ENCODE measurements at places on chromosomes 7 and 10. TPM values are rescaled to one million over a fixed set of nuclear protein-coding genes. Genes with fewer than 3 reads are reported as not detected.
A peak's percentile ranks its signal among the peaks of the same experiment; 100 is the strongest.

Gene ZNF853
- 14.5 TPM for polyA plus RNA-seq

DNA sequence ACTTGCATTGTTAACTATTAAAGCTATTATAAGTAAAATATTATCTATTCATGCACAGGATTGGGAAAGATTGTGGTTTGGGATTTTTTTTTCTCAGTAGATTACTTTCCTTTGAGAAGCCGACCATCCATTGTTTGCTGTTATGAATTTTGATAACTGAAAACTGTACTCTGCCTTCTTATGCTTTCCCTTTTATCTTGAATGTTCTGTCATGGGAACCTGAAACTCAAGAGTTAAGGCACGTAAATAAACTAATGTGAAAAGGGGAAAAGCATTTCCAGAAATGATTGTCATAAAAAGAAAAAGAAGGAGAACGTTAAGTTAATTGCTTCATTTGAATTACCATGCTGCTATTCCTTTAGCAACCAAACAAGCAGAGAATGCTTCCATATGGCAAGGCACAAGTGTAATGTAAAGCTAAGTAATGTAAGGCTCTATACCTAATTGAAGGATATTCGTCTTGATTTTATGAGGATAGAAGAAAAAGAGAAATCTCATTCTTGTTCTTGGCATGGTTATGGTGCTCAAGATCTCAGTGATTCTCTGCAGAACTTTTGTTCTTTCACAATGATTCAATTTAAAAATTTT lies 370.8 kb downstream of the AUTS2 start:
- no peak for DNase-seq

Gene SH2D4B
- polyA plus RNA-seq, result 0.17 TPM

Gene PAX4
- not detected for polyA plus RNA-seq

GRCh38 chr7:31074403-31075085 lies 22.4 kb downstream of the ADCYAP1R1 start:
- no peak for DNase-seq

DNA sequence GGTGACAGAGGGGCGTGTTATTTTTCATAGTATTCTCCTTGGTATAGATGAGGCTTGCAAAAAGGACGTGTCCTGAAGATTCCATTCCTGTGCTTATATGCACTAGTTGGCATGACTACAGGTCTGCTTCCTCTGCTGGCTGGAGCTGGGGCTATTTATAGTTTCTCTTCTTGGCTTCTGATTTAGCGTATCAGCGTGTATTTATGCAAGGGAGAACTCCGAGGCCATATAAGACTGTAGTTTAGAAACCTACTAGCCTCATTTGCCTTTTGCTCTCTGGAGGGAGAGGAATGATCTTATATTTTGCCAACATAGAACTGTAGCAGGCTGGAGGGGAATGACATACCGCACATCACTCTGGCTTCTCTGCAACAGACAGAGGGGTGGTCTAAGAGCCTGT lies 39.7 kb downstream of the CACNB2 start:
- peak; percentile 17 for DNase-seq

GRCh38 chr10:17859492-17860156 lies 50.5 kb downstream of the MRC1 start:
- no peak for DNase-seq

Gene GRID1
- polyA plus RNA-seq, result 1.6 TPM

DNA sequence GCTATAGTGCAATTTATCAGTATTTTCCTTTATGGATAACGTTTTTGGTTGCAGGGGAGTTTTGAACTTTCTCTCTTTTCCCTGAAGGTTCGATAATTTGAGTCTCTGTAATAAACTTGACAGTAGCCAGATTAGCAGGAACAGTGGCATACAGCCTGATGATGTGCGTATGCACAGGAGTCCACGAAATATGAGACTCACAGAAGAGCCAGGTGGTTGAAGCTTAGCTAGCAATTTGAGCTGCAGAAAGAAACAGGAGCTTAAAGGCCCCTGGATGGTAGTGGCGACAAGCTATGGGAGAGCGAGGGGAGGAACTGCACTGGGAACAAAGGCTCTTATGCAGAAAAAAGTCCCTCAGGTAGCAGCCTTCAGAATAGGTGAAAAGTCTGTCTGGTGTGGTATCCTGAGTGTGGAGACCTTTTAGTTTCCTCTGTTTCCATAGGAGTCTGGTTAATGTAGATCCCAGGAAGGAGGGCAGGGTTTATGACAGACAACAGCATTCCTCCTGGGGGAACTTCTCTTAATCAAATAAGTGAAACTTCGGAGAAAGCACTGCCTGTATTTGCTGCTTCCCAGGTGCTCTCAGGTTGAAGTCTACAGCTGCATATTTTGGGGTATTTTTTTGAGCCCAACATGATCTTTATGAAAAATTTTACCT lies 32.7 kb downstream of the FANK1 start:
- DNase-seq, result no peak

- no peak for DNase-seq
These were observed 77.6 kb upstream of the ZMIZ1 start for GRCh38 chr10:78991187-78991586.

GRCh38 chr10:12036073-12036655 lies 6.4 kb downstream of the UPF2 start:
- no peak for DNase-seq

Gene OPN1SW
- polyA plus RNA-seq, result 1.0 TPM

Gene LRRN3
- polyA plus RNA-seq, result 4.0 TPM

DNA sequence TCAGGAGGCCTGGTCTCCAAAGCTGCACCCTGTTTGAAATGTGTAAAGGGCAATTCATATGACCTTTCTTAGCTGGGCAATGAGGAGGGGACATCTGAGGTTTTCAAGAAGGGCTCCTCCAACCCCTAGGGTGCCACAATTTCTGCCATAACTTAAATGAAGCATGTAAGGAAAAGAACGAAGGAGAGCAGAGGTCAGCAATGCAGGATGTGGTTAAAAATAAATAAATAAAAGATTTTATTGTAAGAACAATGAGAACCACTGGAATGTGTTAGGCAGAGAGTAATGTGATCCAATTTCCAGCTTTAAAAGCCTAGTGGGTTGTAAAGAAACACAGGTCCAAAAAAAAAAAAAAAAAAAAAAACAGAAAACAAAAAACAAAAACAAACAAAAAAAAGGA lies 673.1 kb downstream of the TNS3 start:
- DNase-seq, result no peak

DNA sequence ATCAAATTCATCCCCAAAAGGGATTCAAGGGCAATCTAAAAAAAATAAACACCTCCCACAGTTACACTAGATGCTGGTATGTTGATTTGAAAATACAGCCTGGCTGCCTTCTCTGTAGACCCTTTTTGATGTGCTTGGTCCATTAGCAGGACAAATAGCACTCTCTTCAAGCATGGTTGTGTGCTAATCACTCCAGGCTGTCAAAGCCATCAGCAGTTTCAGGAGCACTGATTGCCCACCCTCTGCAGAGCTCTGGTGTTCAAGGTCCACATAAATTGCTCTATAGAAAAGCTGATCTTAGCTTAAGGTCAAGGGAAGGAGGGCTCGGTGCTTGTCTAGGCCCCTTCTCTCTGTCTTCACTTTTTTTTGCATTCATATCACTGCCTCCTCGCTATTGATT lies 35.4 kb downstream of the PRR15 start:
- DNase-seq, result no peak

Gene XRCC2
- 10.2 TPM for polyA plus RNA-seq

DNA sequence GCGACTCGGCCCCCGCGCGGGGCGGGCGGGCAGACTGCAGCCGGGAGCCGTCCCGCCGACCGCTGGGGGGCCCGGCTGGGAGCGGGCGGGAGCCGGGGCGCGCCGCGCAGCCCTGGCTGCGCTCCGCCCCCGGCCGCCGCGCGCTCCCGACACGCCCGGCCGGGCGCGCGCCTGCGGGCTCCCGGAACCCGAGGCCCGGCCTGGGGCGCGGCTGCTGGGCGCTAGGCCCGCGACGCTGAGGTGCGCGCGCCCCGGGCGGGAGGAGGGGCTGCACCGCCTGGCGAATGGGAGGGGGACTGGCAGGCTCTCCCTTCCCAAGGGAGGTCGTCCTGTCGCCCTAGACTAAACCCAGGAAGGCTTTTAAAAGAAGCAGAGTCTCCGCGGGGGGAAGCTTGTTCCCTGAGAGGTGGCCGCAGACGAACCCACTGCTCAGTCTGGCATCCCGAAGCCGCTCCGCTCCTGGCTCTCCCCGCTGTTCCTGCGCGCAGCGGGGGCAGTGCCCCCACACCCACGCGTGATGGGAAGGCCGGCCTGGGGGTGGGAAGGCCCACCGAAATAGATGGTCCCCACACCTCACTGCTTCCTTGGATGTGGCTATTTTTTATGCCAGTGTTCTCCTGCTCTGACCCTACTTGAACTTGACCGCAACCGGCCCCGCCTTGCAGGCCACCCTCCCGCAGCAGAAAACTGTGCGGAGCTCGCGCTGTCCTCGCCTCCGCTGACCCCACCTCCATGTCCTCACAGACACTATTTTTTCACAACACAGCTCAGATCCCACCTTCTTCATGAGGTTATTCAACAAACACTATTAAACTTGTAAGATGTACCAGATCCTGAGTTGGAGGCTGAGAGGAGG lies at the start of gene VOPP1:
VOPP1 (minus strand) TSS at position 125 of the 856 bp plus-strand sequence. CDS start 178 bp downstream, outside the sequence.
- DNase-seq, result no peak

Gene CCDC172
- not detected for polyA plus RNA-seq

DNA sequence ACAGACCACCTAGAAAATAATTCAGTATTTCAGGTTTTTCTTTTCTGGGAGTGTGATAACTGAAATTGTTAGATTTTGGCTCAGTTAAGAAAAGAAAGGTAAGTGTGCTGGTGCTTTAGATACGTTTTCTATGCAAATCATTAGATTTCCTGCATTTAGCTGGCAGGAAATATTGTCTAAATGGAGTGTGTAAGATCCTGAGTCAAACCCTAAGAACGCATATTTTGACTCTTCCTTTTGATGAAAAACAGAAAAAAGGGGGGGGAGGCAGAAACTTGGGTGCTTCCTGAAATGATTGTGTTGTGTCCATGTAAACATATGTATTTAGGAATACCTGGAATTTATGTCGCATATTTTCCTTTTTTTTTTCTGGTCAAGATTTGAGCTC lies 1.2 kb downstream of the GRK5 start:
- DNase-seq, result no peak

GRCh38 chr10:57664815-57665214 lies 602.9 kb downstream of the IPMK start:
- DNase-seq, result no peak

- DNase-seq, result no peak
These were observed 201.4 kb upstream of the SH2B2 start for GRCh38 chr7:102085218-102085772.

DNA sequence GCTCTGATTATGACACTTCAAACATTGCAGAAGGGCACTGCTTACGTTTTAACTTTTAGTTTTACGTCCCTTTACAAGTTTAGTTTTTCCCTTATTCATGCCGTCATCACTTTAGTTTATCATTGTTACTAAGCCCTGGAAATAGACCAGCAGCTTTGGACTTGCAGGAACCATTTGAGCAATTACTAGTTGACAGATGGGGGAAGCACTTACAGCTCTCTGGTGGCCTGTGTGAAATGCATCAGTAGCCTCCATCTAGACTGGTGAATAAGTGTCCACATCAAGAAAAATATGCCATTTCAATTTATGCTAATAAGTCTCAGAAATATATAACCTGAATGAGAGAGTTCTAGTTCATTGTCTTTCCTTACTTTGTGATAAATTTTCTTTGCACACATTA lies 194.9 kb upstream of the GRM3 start:
- DNase-seq, result no peak

Gene SUN3
- 0.45 TPM for polyA plus RNA-seq

Gene CLCN1
- polyA plus RNA-seq, result 0.23 TPM

Gene RNLS
- polyA plus RNA-seq, result 20.0 TPM

Gene GALNT17
- 4.0 TPM for polyA plus RNA-seq

Gene FASTK
- polyA plus RNA-seq, result 75.0 TPM

DNA sequence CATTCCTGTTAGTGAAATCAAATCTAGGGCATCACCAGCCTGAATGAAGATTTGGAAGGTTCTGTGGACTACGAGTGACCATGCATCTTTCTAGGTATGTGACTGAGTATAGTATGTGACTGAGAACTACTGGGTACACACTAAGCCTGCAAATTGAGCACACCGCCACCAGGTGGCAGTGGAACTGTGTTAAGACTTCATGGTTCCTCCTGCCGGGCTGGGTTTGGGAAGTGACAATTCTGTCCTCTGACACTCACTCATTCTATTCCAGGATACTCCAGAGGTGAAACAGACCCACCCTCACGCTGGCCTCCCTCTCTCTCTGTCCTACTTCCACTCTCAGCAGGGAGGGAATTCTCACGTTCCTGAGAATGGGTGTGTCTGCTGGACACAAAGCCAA lies 84.0 kb upstream of the TMEM248 start:
- no peak for DNase-seq

Gene FAM25C
- not detected for polyA plus RNA-seq

All from renal cortex interstitium (tissue), 15 donors.